ENCODE measurements at places on chromosomes 6 and 20.

GRCh38 chr6:134389129-134389528 is 71.2 kb upstream of the SGK1 start:
- no peak for DNase-seq

- no peak for DNase-seq
Observed at GRCh38 chr6:30169658-30170614, 6.6 kb downstream of the TRIM15 start.

DNA sequence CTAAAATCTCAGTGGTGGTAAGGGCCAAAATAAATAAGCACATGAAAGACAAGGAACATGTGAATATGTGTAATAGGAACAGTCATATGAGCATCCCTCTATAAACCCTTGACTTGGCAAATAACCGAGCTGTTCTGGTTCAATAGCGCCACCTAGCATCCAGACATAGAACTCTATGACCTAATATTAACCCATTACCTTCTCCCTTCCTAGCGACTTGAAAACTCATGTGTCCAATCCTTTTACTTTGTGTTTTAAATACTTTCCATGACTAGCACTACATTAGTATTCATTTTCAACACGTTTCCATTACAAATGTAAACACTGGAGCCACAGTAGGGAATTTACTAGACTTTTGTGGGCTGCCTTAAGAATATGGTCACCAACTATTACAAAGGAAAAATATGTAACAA is 279.7 kb downstream of the UST start:
- DNase-seq: peak; percentile 47

DNA sequence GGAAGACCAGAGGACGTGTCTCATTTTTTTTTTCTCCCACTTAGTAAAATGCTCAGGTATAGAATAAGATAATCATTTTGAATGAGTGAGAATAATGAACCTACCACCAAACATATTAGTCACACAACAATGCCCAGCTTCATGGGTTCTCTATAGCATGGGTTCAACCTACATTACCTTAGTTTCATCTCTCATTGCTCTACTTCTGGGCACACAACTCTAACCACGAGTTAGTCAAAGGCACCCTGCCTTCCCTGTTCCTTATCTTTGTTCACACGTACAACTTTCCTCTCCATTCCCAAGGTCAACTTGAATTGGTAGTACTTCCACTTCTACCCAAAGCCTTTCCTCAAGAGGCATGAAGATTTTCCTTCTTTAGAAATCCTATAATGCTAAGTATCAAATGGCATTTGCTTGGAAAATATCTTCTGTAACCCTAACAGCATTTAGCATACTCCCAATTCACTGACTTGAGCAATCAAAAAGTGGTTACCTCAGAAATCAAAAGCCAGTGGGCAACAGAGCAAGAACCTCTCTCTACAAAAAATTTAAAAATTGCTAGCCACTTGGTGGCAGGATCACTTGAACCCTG is 20.9 kb downstream of the DEK start:
- no peak for DNase-seq

- DNase-seq: no peak
Observed at GRCh38 chr6:53309901-53310300, 38.8 kb downstream of the ELOVL5 start.

DNA sequence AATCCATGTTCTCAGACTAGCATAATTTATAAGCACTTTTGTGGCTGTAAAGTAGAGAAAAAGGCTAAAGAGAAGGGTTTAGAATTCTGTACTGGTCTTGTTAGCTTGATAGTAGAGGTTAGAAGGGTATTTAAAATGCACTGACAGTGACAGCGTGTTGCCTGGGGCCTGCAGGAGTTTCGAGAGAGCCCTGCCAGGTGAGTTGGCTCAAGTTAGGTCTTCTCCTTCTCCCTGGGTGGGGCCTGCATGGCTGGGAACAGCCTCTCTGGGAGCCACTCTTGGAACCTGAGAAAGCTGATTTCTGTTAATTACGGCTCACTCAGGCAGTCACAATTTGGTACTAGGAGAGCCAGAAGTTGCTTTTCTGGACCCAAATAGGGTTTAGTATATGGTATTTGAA is 103.7 kb downstream of the ARID1B start:
- DNase-seq: no peak

- DNase-seq: no peak
Observed at GRCh38 chr20:10970109-10970508, 296.3 kb upstream of the JAG1 start.

- peak; percentile 94 for DNase-seq
Observed at GRCh38 chr6:106979435-106979884, 4.9 kb upstream of the CD24 start.

- no peak for DNase-seq
Observed at GRCh38 chr20:43878776-43879175, 35.9 kb upstream of the TOX2 start.

DNA sequence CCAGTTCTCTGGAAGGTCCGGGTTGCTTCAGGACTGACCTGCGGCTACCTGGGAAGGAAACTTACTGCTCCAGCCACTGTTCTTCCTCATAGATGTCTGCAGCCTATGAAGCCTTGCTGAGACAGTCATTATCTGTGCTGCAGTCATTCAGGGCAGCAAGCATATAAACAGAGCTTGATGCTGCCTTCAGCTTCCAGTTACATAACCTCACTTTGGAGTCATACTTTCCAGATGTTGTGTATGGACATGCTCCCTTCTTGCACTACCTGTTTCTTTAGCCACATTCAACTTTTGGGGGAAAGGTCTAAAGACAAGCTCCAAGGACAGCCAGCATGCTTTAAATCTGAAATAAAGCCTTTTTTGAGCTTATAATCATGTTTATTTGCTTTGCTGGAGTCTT is 98.1 kb downstream of the SLC24A3 start:
- DNase-seq: no peak

DNA sequence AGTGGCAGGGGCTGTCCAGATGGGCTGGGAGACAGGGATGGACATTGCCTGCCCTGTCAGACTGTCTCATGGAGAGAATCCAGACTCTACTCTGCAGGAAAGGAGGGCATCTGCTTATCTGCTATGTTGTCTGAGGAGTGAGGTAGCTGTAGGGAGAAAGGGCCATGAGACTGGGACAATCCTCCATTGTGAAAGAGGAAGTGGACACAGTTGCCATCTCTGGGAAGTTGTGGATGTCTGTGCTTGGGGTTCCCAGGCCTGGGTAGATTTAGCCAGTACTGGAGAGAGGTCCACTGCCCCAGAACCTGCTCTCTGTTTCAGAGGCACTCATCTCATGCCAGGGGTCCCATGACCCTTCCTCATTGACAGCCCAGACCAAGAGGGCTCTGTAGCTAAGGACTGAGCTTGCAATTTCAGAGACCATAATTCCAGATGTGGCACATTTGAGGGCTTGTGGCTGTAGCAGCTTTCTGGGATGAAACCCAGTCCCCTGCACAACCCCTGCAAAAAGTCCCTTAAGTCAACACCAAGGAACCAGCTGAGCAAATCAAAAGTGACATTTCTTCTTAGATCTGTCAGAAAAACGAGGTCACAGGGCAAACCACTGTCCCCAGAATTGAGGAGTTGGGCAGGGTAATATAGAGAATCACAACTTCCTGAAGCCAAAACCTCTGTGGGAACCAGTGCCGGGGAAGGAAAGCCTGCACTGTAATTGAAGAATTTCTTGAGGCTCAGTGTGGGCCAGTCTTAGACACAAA is 4.1 kb upstream of the SIRPG start:
- DNase-seq: no peak

DNA sequence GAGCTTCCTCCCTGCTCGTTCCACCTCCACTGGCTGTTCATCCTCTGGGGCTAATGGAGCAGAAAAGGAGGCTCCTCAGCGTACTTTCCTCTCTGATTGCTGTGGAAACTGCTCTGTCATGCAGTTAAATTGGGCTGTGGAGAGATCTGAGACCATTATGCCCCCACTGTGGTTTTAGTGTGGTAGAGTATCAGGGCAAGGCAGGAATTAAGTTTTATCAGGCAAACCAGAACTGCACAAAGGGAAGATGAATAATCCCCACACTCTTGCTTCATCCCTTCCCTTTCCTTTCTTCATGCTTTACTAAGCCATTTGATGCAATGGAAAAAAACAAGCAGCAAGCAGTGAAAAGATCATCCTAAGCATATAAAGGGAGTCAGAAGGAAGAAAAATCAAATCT is 11.9 kb upstream of the ME1 start:
- no peak for DNase-seq

GRCh38 chr6:141123049-141123448 is 1009.7 kb upstream of the GJE1 start:
- DNase-seq: no peak

GRCh38 chr20:18524646-18525045 is 16.9 kb downstream of the SEC23B start:
- no peak for DNase-seq

- no peak for DNase-seq
Observed at GRCh38 chr20:3705491-3705969, 6.9 kb downstream of the SIGLEC1 start.

DNA sequence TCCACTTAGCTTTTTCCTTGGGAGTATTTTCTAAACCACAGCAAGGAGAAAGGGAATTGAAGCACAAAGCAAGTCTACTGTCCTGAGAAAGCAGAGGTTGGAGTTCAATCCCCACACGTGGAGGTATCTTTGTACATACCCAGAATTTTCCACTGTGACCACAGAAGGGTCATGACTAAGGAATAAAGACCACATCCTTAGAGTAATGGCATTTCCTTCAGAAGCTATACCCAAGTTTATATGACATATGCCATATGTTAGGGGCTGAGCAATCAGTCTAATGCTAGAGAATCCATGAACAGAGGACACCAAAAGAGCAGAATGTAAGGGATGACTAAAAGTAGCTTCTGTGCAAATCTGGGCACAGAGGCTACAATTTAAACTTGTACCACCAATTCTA is 46.4 kb downstream of the ATG5 start:
- DNase-seq: no peak

GRCh38 chr6:71228461-71229041 is 60.1 kb upstream of the OGFRL1 start:
- no peak for DNase-seq

DNA sequence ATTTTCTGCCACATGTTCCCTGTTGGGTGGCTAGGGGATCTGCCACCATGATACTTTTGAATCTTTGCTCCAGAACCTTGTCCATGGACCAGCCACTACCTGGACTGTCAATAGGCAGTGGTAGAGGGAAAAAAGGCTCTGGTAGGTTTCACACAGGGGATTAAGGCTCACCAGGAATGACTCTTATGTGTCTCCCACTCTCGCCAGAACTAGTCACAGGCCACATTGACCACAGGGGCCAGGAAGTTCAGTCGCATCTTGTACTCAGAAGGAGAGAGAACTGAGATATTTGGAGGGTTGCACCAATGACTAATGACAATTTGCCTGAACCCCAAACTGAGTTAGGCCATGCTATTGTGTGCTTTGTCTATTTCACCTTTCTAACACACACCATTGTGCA is 23.6 kb upstream of the APCDD1L start:
- no peak for DNase-seq

- DNase-seq: peak; percentile 96
Observed at GRCh38 chr20:63082308-63082938, 75.7 kb upstream of the BHLHE23 start.

DNA sequence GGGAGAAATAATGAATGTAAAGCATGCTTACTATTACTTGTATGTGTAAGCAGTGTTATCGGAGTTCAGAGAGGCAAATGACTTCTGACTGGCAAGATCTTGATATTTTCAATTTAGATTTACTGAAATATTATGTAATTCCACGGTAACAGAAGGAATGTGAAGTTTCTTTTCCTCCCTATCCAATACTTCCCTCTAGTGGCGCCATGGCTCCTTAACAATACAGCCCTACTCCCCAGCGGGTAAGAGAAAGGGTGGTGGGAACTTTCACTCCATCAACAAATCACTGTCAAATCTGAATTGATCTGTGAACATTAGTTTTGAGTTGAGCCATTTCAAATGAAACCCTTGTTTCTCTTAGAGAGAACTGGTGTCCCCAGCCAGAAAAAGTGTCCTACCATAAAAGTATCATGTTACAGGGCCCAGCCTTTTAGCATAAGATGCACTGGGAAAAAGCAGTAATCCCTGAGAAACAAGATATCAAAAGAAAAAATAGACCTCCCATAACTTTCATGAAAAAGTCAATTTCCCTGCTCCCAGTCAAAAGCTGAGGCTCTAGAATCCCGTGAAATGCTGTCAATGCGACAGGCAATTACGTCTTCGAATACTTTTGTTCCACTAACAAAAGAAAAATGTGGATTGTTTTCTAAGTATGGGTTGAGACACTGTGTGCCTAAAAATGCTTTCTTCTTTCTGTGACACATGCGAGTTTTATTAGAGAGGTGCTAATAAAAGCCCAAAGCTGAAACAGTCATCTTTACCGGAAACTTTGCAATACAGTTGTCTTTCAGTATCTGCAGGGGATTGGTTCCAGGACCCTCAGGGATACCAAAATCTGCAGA is 12.9 kb downstream of the COX7A2 start:
- DNase-seq: peak; percentile 44

- no peak for DNase-seq
Observed at GRCh38 chr6:113047148-113047547, 700.0 kb downstream of the RFPL4B start.

DNA sequence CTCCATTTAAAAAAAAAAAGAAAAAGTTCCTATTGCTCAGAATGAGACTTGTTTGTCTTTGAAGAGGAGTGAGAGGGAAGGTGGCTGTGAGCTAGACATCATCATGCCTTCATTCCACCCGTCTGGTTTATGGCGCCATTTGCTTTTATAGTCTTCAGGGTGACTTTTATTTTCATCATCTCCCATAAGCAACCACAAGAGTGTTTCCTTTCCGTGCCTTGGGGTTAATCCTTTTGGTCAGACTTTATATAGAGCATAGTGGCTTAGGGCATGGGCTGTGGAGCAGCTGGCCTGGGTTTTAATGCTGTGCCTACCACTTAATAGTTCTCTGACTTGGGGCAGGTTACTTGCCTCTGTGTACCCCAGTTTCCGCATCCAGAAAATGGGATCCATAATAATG is 77.8 kb downstream of the RREB1 start:
- DNase-seq: no peak

- no peak for DNase-seq
Observed at GRCh38 chr6:155795173-155795796, 339.6 kb upstream of the NOX3 start.

DNA sequence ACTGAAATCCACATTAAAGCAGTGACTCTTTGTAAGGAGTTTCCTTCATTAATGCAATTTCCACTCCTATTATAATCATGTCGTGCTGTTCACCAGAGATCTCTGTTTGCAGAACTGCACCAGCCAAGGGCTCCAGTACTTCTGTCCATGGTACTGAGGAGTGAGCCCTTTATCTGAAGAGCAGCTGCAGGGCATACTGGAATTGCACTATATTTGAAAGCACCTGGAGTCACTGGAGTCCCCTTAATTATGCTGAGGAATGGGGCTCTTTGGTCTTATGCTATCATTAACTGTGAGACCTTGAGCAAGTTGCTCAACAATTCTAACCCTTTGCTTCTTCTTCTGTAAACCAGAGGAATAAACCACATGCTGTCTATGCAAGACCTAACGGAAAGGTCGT is 61.7 kb upstream of the NUP153 start:
- peak; percentile 27 for DNase-seq

GRCh38 chr6:101847690-101848089 is 454.2 kb downstream of the GRIK2 start:
- no peak for DNase-seq

GRCh38 chr20:10671221-10671918 is 2.4 kb downstream of the JAG1 start:
- DNase-seq: peak; percentile 62

GRCh38 chr6:131061041-131061750 is 1.8 kb downstream of the EPB41L2 start:
- DNase-seq: no peak
